Osteocyte (in vitro differentiated cells): ENCODE measurements at places on chromosomes 7 and 10. TPM values are rescaled to one million over a fixed set of nuclear protein-coding genes. Genes with fewer than 3 reads are reported as not detected.

GRCh38 chr10:128081222-128081621 lies 45.0 kb downstream of the MKI67 start:
- no peaks in the 10 kb centered on the region for H3K36me3 ChIP-seq
- H3K27ac ChIP-seq = no peak overlapping the region
- peaks cover 19% of the 10 kb centered on the region for H3K27me3 ChIP-seq

DNA sequence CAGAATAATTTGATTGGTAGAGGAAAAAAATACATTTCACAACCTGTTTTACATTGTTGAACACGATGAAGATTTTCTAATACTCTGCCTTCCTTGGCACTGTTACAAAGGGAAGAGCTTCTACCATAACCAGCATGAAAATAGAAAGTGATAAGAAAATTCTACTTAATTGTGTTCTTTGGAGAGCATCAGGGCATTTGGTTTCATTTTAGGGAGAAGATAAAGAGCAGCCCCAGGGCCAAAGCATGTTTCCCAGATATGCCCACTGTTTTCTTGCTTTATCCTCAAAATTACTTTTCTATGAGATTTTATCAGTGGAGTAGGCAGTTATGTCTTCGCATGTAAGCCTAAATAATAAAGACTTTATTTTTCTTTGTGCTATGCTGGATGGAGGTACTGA lies 9.5 kb downstream of the CHRM2 start:
- H3K27me3 ChIP-seq = no peaks in the 10 kb centered on the region
- peaks cover 23% of the 10 kb centered on the region for H3K4me1 ChIP-seq
- H3K4me3 ChIP-seq = no peak overlapping the region

DNA sequence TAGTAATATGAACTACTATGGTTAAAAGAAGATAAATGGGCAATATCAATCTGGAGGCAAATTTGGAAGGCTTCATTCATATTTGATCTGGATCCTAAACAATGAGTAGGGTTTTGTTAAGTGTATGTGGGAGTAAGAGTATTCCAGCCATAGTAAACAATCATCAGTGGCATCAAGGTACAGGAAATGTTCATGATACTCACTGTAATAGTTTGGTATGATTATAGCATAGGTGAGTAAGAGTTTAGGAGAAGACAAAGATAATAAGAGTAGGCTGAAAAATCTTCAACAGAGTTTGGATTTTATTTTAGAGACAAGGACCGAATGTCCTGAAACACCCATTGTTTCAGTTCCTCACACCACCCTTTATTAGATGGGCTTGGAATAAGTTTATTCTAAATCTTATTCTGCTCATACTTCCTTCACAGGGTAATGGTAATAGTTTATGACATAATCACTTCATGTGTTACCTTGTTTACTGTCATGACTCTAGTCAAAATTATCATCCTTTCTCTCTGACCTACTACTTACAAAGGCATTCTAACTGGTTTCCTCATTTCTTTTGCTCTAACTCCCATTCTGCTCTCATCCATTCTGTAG lies 38.9 kb downstream of the BRAF start:
- peaks cover 8% of the 10 kb centered on the region for H3K4me1 ChIP-seq
- H3K27ac ChIP-seq = no peak overlapping the region
- no peaks in the 10 kb centered on the region for H3K36me3 ChIP-seq
- DNase-seq = no peak

DNA sequence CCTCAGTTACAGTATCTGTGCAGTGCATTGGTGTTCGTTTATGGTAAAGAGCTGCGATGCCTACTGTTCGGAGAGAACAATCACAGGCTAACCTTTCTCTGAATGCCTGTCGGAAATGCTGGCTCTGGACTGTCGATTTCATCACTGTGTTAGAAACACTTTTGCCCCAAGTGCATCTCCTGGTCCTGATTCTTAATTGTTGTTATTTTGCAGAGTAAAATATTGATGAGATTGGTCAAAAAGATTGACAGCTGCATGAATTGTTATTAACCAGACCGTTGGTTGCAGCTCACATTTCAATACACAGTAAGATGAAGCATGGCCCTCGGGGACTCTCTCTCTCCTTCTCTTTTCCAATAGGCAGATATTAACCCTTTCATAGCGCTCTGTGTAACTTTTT lies 557.4 kb upstream of the ADARB2 start:
- no peak for DNase-seq
- H3K27me3 ChIP-seq = peaks cover 22% of the 10 kb centered on the region
- no peak overlapping the region for H3K27ac ChIP-seq
- no peaks in the 10 kb centered on the region for H3K4me1 ChIP-seq
- no peaks in the 10 kb centered on the region for H3K36me3 ChIP-seq
- H3K4me3 ChIP-seq = no peak overlapping the region

SERPINE1 gene
- 266 and 328 TPM in 2 replicates for total RNA-seq

CRYGN gene
- not detected in 2 replicates for total RNA-seq

MMRN2 gene
- total RNA-seq = 0.57 TPM in 1 of 2 replicates, not detected in the other

CALN1 gene
- not detected in 2 replicates for total RNA-seq

IKZF1 gene
- total RNA-seq = not detected in 2 replicates
